ENCODE measurements at places on chromosomes 1 and 21.

DNA sequence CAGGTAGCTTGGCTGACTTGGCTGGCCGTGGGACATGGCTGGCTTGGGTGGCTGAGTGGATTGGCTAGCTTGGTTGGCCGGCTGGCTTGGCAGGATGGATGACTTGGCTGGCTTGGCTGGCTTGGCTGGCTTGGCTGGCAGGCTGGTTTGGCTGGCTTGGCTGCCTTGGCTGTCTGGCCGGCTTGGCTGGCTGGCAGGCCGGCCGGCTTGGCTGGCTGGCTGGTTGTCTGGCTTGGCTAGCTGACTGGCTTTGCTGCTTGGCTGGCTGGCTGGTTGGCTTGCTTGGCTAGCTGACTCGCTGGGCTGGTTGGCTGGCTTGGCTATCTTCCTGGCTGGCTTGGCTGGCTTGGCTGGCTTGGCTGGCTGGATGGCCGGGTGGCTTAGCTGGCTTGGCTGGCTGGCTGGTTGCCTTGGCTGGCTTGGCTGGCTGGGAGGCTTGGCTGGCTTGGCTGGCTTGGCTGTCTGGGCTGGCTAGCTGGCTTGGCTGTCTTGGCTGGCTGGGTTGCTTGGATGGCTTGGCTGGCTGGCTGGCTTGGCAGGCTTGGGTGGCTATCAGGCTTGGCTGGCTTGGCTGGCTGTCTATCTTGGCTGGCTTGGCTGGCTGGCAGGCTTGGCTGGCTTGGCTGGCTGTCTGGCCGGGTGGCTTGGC, 129.7 kb upstream of the FAM72C start:
- no peak for DNase-seq

GRCh38 chr1:247471445-247472016, 13.6 kb upstream of the OR2B11 start:
- DNase-seq = no peak

GRCh38 chr1:158003406-158003800, 10.0 kb downstream of the KIRREL1 start:
- no peak for DNase-seq

DNA sequence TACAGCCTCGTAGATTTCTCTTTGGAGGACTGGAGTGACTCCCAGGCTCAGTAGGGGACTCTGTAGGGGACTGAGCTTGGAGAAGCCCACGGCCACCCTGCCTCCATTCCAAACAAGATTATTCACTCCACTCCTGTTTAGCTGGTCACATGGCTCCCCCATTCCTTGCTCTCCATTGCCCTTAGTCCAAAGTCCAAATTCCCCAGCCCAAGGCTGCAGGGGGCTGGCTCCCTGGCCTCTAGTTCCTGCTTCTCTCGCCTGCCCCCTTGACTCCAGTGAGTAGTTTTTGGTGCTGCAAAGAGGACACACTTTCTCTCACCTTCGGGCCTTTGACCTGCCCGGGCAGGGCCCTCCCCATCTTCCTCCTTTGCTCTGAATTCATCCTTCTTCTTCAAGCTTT, 403.3 kb downstream of the KIF26B start:
- no peak for DNase-seq

DNA sequence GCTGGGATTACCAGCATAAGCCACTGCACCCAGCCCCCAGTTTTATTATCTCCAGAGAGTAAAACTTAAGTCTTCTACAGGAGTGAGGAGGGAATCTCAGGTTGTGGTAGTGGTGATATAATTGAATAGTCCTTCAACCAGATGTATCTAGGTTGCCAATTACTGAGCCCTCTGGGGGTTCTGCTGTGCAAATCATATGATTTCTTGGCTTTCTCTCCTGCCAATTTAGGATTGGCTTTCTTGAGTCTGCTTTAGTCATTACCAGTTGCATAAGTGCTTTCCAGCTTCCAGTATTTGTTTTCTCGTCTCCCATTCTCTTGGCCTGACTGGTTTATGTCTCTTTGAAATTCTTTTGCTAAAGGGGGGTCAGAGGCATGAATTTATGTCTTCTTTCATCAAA, 11.1 kb downstream of the CPT2 start:
- no peak for DNase-seq

DNA sequence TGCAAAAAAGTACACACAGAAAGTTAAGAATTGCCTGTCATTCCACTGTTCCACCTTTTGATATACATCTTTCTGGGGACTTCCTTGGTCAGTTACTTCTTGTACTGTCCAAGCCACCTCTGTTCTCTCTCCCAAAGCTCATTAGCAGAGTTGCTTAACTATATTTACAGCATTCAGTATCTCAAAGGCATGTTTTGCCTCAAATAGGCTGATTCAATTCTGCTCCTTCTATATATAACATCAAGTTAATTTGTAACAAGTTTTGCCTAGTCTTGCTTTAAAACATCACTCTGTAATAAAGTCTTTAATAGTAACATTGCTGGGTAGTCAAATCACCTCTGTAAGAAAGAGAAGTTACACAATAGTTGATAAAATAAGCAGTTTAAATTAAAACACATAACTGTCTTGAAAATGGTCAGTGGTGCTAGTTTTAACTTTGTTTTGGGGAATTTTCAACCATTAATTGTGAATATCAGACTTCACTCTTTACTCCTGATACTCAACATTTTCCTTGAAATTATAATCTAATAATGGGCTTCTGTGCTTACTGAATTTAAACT, 35.7 kb downstream of the EDARADD start:
- no peak for DNase-seq

GRCh38 chr1:168671782-168672181, 57.2 kb downstream of the DPT start:
- DNase-seq = no peak

DNA sequence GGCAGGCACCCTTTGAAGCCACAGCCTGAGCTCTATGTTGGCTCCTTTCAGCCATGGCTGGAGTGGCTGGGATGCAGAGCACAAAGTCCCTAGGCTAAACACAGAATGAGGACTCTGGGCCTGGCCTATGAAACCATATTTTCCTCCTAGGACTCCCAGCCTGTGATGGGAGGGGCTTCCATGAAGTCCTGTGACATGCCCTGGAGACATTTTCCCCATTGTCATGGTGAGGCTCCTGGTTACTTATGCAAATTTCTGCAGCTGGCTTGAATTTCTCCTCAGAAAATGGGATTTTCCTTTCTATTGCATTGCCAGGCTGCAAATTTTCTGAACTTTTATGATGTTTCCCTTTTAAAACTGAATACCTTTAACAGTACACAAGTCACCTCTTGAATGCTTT, 61.3 kb downstream of the VCAM1 start:
- DNase-seq = no peak

GRCh38 chr21:34771512-34772028, 102.8 kb downstream of the CLIC6 start:
- no peak for DNase-seq

GRCh38 chr1:211213702-211214101, 45.5 kb upstream of the RCOR3 start:
- DNase-seq = no peak

- DNase-seq = peak; percentile 8
Observed at GRCh38 chr1:172845371-172845770, 186.5 kb downstream of the FASLG start.

- no peak for DNase-seq
Observed at GRCh38 chr1:45499415-45499769, 481 bp downstream of the CCDC163 start.

- no peak for DNase-seq
Observed at GRCh38 chr1:183027791-183028190, 4.6 kb downstream of the LAMC1 start.

DNA sequence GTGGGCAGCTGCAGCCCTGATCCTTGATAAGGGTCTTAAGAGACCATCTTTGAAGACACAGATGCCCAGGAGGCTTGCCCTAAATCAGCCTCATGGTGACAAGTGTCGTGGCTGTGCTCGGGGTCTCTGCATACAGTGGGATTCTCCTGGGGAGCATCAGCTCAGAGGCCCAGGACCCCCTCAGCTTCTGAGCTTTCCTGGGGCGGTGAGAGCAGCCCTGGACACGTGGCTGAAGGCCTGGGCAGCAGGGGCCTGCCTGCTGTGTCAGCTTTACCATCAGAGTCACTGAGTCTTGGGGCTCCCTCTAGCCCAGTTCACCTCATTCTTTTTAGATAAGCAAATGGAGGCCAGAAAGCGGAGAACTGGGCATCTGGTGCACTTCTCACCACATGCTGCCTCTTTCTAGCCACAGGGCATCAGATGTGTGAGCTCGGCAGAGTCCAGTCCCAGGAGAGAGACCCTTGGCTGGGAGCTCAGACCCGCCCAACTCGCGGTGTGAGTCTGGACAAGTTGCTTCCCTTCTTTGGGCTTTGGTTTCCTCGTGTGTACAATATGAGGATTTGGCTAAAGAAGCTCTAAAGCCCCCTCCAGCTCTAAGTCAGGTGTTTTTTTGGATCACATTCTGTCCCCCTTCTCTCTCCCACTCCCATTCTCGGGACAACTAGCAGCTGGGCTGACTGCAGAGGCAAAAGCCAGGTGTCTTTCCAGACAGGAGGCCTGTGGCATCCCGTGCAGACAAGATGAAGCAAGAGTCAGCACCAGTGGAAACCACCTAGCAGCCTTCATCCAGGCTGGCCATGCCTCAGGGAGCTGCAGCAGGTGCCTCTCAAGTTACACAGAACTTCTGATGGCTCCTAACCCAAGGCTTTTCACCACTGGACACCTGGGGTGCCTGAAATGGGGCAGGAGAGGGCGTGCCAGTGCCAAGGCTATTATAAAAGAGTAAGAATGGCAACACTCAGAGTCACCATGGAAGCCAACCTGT, 119.1 kb downstream of the KCNN3 start:
- no peak for DNase-seq

GRCh38 chr21:31258073-31258472, 86.0 kb downstream of the TIAM1 start:
- no peak for DNase-seq

- no peak for DNase-seq
Observed at GRCh38 chr1:19057784-19058475, 101.5 kb upstream of the IFFO2 start.

- DNase-seq = no peak
Observed at GRCh38 chr1:150551784-150552127, 2.5 kb downstream of the ADAMTSL4 start.

- DNase-seq = no peak
Observed at GRCh38 chr1:15251857-15252835, 5.1 kb downstream of the FHAD1 start.

- DNase-seq = no peak
Observed at GRCh38 chr1:32377541-32378220, 15.3 kb downstream of the TSSK3 start.

- DNase-seq = no peak
Observed at GRCh38 chr1:47871799-47872353, 125.3 kb downstream of the TRABD2B start.

Data from stimulated activated CD4-positive, alpha-beta T cell treated with anti-CD3 and anti-CD28 coated beads, Interleukin-1b, Interleukin-23, amount 100 ng/mL, for 1 hour (primary cell).